Stimulated activated CD4-positive, alpha-beta T cell treated with anti-CD3 and anti-CD28 coated beads, TNF-alpha, amount 100 ng/mL, for 4 hours (primary cell): ENCODE measurements at places on chromosomes 7 and 10.

DNA sequence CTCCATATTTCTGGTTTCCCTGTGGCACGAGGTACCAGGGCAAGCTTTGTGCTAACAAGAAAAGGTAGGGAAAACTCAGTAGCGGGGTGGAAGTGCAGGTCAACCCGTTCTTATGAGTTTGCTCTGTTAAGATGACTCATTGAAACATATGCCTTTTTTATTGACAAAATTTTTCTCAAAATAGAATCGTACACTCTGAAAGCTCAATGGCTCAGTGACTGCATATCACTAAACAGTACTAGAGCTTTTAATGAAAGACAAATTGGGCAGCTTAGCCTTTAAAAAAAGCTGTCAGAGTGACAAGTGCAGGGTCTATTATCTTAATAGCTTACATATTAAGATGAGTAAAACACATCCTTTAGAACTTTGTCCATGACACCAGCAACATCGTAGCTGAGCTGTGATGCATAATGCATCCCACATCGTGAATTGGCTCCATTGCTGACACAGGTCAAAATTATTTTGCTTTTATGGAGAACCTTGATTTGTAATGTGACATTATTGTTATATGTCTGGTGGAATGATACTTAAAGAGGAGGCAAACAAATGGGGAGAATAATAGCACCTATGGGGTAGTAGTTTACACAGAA lies 264.4 kb downstream of the ETV1 start:
- no peak for DNase-seq

DNA sequence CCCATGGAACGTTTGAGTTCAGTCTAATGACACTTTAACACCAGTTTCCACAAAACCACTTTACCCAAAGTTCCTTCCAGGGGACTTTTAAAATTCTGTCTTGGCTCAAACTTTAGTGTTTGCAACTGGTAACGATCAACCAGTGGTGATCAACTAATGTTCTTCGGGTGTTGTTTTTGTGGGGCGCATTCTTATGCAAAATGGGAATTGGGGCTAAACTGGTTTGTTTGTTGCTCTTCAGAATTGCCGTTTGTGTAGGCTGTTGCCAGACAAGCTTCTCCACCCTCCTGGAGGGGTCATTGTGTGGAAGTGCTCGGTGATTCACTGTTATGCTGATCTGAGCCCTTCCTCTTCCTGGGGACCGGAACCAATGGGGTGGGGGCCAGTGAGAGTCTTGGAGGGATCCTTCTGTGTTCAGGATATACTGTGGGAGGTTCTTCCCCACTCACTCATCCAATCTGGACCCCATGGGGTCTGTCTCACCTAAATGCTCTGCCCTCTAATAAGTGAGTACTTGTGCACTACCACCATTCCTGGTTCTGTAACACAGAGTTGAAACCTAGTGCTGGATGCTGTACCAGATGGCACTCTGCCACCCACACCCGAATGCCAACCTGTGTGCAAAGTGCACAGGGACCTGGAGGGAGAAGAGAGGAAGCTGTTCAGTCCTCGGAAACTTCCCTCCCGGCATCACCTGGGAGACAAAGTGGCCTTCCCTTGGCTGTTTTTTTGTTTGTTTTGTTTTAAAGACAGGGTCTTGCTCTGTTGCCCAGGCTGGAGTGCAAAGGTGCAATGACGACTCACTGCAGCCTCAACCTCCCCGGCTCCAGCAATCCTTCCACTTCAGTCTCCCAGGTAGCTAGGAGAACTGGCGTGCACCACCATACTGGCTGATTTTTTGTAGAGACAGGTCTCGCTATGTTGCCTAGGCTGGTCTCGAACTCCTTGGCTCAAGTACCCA lies 2.1 kb downstream of the NFE2L3 start:
- DNase-seq: no peak

DNA sequence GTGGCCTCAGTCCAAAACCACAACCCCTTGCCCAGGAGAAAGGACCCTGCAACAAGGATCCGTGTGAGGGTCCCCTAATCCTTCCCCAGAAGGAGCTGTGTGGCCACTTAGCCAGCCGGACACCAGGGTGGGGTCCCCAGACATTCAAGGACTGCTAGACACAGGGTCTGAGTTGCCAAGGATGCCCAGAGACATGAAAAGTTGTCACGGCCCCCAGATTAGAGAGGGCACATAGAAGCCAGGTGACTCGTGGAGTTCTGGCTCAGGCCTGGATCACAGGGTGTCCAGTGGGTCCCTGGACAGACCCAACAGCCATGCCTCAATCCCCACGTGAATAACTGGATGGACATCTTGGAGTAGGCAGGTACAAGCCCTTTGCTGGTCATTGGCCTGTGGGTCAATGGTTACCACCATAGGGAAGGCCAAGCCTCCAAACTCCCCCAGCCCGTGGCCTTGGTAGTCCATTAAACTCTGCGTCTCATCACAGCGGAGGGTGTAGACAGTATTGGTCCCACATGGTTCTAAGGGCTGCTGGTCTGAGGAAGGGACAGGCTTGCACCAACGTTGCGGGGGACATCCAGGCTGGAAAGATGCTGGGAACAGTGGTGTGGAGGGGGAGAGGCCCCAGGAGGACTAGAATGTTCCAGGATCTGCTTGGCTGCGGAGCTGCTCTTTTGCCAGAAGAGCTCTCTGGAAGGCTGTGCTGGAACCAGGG lies 205.9 kb upstream of the PPP2R2D start:
- DNase-seq: no peak

- DNase-seq: no peak
These were observed 56.5 kb upstream of the CREB5 start for GRCh38 chr7:28355635-28356319.

GRCh38 chr10:102581401-102581800 lies 62.9 kb upstream of the TRIM8 start:
- DNase-seq: no peak

- DNase-seq: no peak
These were observed 89.1 kb downstream of the MMRN2 start for GRCh38 chr10:86868353-86868752.

GRCh38 chr7:77434570-77435275 lies 18.6 kb upstream of the GSAP start:
- DNase-seq: no peak

DNA sequence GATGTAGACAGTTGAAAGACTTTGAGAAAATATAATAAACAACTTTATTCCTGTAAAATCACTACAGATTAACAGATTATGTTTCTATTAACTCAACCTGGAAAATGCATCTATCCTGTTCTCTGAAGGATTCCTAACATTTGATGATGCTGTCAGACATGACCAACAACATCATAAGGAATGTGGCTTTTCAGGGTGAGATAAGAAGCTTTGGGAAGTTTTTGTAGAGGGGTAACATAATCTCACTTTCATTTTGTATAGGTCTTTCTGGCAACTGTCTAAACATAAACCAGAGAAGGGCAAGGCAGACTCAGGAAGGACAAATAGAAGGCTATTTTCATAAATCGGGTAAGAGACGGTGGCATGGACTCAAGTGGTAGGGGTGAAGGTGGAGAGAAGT lies 112.2 kb downstream of the TES start:
- no peak for DNase-seq

DNA sequence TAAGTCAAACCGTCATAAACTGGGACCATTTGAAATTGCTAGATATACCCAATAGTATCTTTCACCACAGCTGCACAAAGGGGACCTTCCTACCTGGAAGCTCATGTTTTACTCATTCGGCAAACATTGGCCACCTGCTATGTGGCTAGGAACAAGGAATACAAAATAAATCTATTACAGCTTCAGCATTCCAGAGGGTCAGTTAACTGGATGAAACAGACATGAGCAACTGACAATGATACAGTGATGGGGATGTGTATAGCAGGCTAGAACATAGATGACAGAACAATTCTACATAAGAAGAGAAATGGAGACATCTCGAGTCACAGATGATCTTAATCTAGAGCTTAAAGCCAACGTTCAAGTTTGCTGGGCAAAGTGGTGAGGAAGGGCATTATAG lies 3.1 kb upstream of the SMURF1 start:
- no peak for DNase-seq

- DNase-seq: no peak
These were observed 861.1 kb downstream of the TYW1 start for GRCh38 chr7:67857698-67858097.

GRCh38 chr10:22837351-22837750 lies 90.5 kb upstream of the ARMC3 start:
- DNase-seq: no peak

GRCh38 chr7:24299192-24299591 lies 15.2 kb downstream of the NPY start:
- no peak for DNase-seq

DNA sequence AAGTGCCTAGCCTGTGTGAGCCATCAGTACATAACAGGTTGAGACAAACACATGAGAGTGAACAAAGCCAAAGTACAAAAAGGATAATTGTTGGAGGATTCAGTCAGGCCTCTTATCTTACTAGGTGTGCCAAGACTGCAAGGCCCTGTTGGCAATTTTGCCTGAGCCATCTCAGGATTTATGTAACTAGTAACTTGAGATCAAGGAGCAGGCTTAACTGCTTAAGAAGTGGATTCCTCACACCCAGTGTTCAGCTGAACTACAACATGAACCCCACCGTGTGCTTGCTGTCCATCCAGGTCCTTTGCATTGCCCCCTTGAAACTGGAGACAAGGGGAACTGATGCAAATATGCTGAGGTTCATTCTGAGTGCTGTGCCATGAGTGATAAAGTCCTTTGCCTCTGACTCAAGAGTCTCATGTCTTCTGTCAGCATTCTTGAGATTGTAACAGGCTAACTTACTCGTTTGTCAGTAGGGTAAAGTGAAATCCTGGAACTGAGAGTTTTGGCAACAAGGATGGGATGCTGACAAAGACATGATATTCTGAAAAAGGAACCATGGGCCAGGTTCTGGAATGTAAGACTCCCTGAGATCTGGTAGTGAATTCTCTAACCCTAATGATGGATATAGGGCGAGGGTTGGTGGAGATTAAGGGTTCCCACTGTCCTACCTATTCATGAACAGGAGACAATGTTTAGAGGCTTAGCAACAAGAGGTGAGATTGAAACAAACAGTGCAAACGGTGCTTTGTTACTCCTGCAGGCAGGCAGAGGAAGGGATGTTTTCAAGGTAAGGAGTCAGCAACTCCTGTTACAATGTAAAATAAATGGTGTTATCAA lies 44.1 kb upstream of the GATAD1 start:
- DNase-seq: no peak

DNA sequence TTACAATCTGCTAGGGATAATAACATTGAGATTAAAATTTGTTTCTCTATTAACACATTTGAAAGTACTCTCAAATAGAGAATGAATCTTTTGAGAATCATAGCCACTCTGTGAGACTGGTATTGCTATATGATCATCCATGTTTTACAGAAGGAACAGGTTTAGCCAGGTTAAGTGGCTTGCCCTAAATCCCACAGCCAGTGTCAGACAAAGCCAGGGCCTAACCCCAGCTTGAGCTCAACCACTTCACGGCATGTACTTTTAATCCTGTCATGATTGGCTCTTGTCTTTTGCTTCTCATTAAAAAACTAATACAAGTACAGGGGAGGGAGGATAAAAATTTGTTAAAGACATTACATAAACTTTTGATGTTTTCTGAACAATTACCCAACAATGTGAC lies 3.8 kb upstream of the ZNRF2 start:
- no peak for DNase-seq

DNA sequence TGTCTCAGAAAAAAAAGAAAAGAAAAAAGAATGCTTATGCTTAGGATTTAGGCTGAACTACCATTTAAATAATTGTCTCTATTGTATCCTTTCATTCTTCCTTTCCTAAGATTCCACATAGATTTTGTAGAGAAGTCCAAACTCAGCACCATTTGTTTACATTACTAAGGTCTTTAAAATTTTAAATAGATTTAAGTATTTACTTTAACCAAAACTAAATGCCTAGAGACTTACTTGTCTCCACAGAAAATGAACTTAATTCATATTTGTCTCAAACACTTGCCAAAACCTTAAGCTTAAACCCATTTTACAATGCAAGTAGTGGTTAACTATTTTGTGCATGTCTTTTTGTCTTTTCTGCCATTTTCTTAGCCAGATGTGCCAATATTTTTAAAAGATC lies 54.1 kb upstream of the ABI1 start:
- no peak for DNase-seq

DNA sequence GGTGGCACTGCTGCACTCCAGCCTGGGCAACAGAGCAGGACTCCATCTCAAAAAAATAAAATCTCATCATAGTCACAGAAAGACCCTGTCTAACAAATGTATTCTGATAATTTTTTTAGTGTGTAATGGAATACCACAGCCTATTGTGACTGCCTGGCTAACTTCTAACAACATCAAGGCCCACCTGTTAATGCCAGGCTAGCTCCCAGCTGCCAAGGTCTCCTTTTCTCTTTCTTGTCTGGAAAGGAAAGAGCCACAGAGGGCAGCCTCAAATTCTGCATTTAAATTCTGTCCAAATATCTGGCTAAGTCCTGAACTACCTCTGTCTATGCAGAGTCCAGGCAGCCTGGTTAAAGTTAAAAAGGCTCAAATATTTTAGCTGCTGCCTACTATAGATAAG lies 700.9 kb downstream of the MAGI2 start:
- DNase-seq: no peak

- no peak for DNase-seq
These were observed 448.9 kb upstream of the FZD8 start for GRCh38 chr10:36091007-36091406.

GRCh38 chr10:58887474-58887873 lies 289.0 kb upstream of the PHYHIPL start:
- no peak for DNase-seq

DNA sequence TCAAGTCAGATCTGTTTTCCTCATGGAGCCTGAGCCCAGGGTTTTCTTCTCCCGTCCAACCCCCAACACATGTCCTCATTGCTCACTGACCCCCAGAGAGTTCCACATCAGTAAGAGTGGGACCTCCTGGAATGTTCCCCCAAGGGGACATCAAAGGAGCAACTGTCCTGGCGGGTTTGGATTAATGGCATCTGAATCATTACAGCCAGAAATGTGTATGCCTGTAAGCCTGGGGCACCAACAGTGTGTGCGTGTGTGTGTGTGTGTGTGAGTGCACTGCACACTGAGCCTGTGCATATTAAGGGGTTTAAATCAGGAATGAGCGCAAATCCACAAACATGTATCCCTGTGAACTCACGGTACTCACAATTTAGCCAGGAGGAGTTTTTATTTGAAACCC lies 222.3 kb downstream of the PLXNA4 start:
- DNase-seq: no peak

GRCh38 chr10:82515256-82515655 lies 640.3 kb downstream of the NRG3 start:
- no peak for DNase-seq

- no peak for DNase-seq
These were observed 11.5 kb upstream of the SP8 start for GRCh38 chr7:20798081-20798693.

DNA sequence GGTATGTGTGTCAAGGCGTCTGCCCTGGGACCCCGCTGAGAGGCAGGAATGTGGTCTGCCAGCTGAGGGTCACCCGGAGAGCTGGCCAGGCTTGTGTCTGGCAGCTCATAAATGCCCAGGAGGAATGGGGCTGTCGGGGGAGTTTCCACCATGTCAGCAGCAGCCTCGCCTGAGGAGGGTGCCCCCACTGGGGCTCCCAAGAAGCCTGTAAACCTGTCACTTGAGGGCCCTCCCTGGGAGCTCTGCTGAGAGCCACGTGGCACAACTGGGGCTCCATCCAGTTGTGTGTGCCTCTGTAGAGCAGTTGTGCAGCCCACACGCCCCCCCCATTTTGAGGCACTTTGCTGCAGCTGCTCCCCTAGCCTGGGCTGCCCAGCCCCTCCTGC lies 70.6 kb downstream of the NEURL1 start:
- DNase-seq: no peak
